ENCODE measurements at places on chromosomes 5 and 9.

GRCh38 chr5:168347368-168348083 is 56.1 kb downstream of the WWC1 start:
- no peak for DNase-seq

DNA sequence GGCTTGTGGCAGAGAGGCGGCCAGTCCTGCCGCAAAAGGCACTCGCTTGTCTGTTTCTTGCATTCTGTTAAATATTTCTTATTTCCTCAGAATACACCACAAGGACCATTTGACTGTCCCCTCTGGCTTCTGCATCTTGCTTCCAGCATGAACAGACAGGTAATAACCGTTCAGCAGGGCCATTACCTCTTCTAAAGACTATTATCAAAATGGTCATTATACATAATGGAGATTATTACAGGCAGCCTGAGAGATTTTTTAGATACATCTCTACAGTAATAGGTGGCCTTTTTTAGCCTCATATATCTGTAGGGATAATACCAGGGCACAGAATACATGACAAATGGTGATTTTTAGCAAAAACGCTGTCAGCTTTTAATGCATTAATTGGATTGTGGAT is 382.0 kb downstream of the PSAT1 start:
- DNase-seq, result no peak

DNA sequence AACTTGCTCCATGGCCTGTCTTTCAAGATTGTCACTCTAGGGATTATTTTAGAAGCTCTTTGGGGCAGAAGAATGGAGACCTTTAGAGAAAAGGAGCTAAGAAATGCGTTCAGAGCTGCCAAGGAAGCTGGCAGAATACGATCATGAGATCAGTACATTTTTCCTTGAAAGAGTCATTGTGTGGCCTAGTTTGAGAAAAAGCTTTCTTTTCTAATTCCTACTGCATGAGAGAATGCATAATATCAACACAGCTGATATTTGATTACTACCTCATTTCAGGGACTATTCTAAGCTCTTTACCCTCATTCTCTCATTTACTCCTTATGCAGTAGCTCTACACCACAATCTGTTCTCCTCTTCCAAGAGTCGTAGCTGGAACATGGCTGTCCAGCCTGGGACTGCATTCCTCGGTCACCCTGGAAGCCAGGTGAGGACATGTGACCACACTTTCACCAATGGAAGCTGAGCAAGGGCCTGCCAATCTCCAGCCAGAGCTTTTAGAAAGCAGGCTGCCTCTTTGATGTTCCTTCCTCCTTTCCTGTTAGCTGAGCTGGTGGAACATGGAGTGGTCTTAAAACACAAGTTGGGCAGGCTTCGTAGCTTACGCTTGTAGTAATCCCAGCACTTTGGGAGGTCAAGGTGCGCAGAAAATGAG is 99.3 kb upstream of the LHFPL2 start:
- DNase-seq, result no peak

DNA sequence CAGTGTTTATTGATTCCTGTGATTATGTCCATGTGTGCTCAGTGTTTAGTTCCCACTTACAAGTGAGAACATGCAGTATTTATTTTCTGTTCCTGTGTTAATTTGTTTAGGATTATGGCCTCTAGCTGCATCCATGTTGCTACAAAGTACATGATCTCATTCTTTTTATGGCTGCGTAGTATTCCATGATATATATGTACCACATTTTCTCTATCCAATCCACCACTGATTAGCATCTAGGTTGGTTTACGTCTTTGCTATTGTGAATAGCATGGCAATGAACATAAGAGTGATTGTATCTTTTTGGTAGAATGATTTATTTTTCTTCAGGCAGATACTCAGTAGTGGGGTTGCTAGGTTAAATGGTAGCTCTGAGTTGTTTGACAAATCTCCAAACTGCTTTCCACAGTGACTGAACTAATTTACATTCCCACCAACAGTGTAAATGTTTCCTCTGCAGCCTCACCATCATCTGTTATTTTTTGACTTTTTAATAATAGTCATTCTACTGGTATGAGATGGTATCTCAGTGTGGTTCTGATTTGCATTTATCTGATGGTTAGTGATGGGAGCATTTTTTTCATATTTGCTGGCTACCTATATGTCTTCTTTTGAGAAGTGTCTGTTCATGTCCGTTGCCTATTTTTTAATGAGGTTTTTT is 47.5 kb upstream of the ELL2 start:
- DNase-seq, result no peak

GRCh38 chr9:127712867-127713266 is 2.6 kb downstream of the PTRH1 start:
- no peak for DNase-seq

DNA sequence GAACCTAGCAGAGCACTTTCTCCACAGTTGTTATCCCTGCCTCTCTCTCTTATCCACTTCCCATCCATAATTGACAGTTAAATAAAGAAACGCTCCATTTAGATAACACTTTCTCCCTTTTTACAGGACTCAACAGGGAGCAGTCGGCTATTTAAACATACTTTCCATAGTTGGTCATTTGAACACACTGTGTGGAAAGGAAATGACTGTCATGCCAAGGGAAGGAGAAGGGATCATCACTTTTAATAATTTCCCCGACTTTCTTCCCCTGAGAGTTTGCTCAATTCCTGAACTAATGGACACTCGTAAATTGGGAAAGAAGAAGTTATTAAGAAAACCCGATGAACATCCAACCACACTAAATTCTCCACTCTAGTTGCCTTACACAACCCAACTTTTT is 400.8 kb upstream of the PTGER4 start:
- DNase-seq, result no peak

GRCh38 chr9:126482361-126483044 is 131.2 kb upstream of the LMX1B start:
- DNase-seq, result no peak

- DNase-seq, result no peak
Measured at GRCh38 chr5:7793895-7794294, 57.0 kb downstream of the CFAP90 start.

GRCh38 chr5:15452030-15452429 is 48.0 kb upstream of the FBXL7 start:
- DNase-seq, result no peak

DNA sequence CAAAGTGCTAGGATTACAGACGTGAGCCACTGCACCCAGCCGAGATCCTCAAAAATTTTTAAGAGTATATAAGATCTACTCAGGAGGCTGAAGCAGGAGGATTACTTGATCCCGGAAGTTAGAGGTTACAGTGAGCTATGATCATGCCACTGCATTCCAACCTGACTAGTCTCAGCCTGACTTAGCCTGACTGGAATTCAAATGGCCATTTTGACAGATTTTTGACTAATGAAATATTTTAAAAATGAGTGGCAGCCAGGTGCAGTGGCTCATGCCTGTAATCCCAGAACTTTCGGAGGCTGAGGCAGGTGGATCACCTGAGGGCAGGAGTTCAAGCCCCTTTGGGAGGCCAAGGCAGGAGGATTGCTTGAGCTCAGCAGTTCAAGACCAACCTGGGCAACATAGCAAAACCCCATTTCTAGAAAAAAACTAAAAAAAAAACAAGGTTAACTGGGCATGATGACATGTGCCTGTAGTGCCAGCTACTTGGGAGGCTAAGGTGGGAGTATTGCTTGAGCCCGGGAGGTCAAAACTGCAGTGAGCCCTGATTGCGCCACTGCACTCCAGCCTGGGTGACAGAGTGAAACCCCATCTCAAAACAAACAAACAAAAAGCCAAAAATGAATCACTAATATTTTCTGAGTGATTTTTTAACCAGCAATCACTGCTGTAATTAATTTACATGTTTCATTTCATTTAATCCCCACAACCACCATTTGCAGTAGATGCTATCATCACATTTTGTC is 16.6 kb downstream of the ATOX1 start:
- no peak for DNase-seq

DNA sequence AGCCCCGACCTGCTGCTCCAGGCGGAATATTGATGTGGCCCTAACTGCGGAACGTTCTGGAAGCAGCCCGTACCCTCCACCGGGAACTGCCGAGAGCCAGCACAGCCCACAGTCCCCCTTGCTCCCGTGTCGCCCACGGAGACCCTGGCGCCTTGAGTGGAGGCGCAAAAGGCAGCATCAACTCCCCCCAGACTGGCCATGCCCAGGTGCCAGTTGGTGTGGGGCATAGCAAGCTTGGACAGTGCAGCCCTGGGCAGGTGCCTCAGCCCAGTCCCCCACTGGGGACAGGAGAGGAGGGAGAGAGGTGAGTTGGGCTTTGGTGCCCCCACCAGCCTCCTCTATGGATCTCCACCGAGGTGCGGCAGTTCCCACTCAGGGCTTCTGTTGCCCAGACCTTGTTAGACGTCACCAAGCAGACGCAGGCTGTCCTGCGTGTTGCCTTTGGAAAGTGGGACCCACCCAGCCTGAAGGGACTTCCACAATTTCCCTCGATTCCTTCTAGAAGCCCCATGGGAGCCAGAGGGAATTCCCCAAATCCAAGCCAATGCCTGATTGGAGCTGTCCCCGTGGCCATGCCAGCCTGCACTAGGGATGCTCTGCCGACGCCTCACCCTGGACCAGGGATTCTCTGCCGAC is 19.8 kb upstream of the NRARP start:
- no peak for DNase-seq

DNA sequence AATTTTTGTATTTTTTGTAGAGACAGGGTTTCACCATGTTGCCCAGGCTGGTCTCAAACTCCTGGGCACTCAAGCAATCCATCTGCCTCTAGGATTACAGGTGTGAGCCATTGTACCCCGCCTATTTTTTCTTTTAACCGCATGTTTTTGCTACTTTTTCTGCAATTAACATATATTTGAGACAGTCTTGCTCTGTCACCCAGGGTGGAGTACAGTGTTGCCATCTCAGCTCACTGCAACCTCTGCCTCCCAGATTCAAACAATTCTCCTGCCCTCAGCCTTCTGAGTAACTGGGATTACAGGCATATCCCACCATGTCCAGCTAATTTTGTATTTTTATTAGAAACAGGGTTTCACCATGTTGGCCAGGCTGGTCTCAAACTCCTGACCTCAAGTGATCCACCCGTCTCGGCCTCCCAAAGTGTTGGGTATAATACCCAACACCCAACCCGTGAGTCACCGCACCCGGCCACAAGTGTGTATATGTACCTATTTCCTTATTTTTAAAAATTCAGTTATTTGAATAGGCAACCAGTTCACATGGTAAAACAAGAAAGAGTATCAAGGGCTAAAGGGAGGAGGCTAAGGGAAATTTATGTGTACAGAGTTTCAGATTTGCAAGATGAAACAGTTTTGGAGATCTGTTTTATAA is 13.3 kb downstream of the PHAX start:
- DNase-seq, result no peak

DNA sequence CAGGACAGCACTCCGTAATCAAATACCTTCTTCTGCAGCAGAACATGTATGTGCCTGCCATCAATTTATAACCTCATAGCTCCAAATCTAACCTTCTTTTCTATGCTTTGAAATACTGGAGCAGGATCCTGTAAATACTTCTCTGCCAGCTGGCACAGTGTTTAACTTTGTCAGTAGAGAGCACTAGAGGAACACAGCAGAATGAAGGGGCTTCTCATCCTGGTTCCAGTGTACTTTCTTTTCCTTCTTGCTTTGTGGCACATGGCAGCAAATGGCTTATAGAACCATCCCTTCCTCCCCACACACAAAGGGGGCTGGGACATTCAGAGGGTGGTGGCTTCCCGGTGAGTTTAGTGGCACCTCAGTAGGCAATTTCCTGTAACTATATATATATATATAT is 3.8 kb upstream of the FBXW11 start:
- DNase-seq, result no peak

DNA sequence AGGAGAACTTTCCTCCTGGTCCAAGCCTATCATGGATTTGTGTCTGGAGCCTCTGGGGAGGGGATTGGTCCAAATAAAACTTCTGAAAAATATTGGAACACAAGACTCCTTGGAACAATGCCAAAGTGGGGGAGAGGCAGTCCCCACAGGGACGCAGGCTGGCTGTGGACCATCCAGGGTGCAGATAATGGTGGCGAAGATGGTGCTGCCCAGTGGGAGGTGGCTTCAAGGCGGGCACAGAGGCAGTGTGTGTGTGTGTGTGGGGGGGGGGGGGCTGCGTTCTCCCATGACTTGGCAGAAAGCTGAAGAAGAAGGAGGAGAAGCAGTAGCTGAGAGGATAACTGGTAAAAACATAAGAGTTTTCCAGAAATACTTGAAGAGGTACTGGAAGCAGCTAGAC is 186.4 kb downstream of the MELK start:
- DNase-seq, result no peak

DNA sequence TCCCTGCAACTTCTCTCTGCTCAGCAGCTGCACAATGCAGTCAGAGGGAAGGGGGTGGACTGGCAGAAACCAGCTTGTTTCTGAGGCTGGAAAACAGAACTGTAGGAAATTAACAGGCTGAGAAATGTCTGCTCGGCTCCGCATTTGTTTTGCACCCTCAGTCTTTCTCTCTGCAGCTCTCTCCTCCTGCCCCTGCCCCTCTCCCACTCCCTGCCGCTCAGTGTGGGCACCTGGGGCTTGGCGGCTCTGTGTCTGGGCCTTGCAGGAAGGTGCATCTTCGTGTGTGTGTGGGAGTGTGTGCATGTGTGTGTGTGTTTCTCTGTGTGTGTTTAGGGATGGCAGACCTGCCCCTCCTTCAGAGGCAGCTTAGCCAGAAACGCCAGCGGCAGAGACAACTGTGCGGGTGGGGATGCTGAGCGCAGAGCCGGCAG is 53.0 kb downstream of the PCDH1 start:
- DNase-seq, result no peak

DNA sequence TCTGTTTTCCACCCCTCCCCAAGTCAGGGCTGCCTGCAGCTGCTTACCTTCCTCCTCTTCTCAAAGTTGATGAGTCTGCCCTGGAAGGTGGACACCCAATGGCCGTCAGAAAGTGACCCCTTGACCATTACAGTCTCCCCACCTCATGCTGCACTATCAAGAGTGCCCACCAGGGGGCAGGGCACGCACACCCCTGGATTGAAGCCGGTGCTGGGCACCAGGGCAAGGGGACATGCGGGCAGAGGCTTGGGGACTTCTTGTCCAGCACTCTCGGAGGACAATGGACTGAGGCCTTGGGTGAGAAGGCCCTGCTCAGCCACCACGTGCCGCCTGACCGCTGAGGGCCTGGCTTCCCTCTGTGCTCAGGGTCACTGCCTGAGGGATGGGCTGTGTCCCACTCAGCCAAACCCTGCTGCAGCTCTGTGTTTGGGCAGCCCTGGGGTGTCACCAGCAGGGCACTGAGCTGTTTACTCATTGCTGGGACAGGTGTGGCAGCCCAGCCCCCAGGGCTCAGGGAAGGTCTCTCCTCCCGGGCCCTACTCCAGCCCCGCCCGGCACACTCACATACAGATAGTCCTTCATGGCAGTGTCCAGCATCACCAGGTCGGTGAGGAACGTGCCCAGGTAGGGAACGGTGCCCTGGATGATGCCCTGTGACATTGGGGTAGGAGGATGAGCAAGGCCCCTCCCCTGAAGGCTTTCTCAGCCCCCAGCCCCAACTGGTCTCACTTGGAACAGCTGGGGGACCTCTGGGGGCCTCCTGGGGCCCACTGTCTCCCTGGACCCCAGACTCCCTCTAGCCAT is 17.7 kb downstream of the RALGDS start:
- DNase-seq, result no peak

- no peak for DNase-seq
Measured at GRCh38 chr5:169895926-169896325, 84.4 kb downstream of the INSYN2B start.

GRCh38 chr9:91420501-91421127 is 3.0 kb downstream of the NFIL3 start:
- no peak for DNase-seq

GRCh38 chr9:117929868-117930267 is 225.7 kb downstream of the TLR4 start:
- no peak for DNase-seq

GRCh38 chr9:107693625-107694326 is 204.2 kb upstream of the KLF4 start:
- no peak for DNase-seq

GRCh38 chr9:136942881-136943230 is 1.7 kb downstream of the FBXW5 start:
- DNase-seq, result no peak

GRCh38 chr5:150192462-150192861 is 2.6 kb downstream of the SLC6A7 start:
- no peak for DNase-seq

All from activated CD4-positive, alpha-beta T cell treated with anti-CD3 and anti-CD28 coated beads for 24 hours (primary cell).